Motor neuron (in vitro differentiated cells): ENCODE measurements at places on chromosomes 13 and 19. TPM values are rescaled to one million over a fixed set of nuclear protein-coding genes. Genes with fewer than 3 reads are reported as not detected.

AKAP8L gene
- total RNA-seq, result 99.3 and 106 TPM in 2 replicates

FBXO17 gene
- 33.1 and 36.7 TPM in 2 replicates for total RNA-seq

CEACAM3 gene
- not detected in 2 replicates for total RNA-seq

CYP2S1 gene
- 1.0 and 1.6 TPM in 2 replicates for total RNA-seq

C19orf81 gene
- 1.3 TPM in 1 of 2 replicates, not detected in the other for total RNA-seq

C19orf53 gene
- total RNA-seq, result 122 and 127 TPM in 2 replicates
